Cardiac atrium fibroblast (primary cell): ENCODE measurements at places on chromosomes 1 and 21. TPM values are rescaled to one million over a fixed set of nuclear protein-coding genes. Genes with fewer than 3 reads are reported as not detected.

WDR77 gene
- total RNA-seq = 35.3 and 41.9 TPM in 2 replicates

S1PR1 gene
- 8.4 and 12.3 TPM in 2 replicates for total RNA-seq

SYNJ1 gene
- total RNA-seq = 5.5 and 5.6 TPM in 2 replicates

RNU1-4 gene
- not detected in 2 replicates for total RNA-seq

IGSF9 gene
- 0.16 TPM in 1 of 2 replicates, not detected in the other for total RNA-seq
